ENCODE measurements at places on chromosomes 2 and 18.

DNA sequence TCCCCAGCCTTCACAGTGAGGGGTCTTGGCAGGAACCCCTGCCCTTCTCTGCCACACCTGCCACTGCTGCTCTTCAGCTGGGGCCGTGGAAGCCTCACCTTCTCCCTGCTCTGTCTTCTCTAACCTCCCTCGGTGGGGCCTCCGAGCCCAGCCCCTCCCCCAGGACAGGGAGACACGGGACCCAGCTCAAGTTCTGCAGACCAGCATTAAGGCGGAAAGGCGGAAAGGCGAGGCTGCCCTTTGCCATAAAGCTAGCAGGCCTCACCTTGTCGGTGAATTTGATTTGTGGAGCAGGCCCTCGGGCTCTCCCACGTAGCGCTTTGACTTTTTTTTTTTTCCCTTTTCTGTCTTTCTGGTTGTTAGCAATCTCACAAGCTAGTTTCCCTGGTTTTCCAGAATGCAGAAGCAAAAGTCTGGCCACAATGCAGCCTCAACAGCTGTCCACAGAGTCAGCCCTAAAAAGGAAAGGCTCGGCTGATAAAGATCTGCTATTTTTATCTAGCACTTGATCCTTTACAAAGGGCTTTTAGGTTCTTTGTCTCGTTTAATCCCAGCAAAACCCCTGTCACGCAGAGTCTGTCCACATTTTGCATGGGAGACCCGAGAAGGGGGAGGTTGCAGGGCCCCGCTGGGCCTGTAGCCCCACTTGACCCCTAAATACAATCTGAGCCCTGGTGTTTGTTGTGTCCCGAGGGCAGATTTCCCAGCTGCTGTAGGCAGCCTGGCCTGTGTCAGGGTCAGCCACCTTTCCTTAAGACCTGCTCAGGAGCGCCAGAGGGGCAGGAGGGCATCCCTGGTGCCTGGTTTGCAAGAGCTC is 6.0 kb downstream of the ITM2C start:
- no peak for DNase-seq

- DNase-seq: no peak
Measured at GRCh38 chr18:58662118-58662517, 9.1 kb upstream of the MALT1 start.

DNA sequence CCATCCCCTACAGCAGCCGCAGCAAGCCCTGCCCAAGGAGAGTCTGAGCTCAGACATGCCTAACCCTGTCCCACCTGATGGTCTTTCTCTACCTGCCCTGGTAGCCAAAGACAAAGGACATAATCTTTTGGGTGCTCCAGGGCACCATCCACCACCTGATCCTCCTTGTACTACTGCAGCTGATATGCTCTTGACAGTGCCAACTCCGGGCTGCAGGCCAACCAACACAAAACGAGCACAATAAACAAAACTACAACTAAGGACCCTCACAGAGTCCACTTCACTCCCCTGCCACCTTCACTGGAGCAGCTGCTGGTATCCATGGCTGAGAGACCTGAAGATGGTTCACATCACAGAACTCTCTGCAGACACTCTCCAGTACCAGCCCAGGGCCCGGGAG is 106.3 kb downstream of the GRB14 start:
- DNase-seq: no peak

- DNase-seq: no peak
Measured at GRCh38 chr2:47008381-47009252, 93.0 kb upstream of the MCFD2 start.

DNA sequence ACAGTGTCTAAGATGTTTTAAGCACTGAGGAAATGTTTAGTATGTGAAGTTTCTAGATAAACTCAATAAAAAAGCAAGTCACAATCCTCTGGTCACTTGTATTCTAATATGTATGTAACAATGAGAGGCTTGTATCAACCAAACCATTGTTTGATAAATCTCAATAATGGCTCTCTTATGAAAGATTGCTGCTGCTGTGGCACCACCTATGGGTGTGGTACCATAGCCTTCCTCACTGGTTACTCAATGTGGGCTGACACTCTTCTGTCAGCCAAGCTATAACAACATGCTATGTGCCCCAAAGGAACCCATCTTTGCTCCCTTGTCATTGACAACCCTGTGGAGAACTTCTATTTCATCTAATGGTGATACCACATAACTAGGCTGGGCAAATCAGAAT is 12.6 kb upstream of the RAB1A start:
- DNase-seq: no peak

- no peak for DNase-seq
Measured at GRCh38 chr2:107681936-107682335, 144.8 kb upstream of the RGPD4 start.

- DNase-seq: no peak
Measured at GRCh38 chr2:41657226-41657625, 390.6 kb upstream of the PKDCC start.

DNA sequence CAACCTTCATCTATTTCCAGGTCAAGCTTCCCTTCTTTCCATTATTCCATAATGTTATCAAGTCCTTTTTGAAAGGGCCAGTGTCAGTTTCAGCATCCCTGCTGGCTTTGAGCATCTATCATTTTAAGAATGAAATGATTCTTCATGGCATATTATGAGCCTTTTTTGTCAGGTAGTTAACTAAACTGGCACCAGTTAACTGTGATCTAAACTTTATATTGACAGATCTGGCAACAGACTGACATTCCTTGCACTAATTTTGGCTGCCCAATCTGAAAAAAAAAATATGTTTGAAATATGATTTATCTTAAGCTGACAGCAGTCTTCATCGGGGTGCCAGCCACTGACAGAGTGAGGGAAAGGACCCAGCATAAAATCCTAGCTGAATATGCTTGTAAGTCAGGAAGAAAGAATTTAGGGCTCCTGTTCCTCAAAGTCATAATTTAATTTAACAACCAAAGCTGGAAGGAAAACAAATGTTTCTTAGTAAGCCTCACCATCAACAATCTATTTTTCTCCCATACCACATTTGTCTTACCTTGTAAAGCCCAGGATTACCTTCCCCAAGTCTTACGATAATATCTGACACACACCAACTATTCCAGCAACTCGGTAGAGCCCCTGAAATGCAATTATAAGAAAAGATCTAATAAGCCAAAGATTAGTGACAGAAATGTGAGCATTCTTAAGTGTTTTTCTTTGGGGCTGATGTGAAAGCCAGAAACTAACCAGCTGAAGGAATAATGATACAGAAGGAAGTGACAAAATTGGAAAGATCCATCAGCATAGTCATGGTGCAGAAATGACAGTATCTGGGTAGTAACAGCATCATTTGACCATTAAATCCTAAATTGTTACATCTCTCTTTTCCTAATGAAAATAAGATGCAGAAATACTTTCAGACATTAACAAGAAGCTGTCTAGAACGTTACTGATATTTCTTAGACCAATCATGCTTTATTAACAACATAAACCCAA is 228.1 kb downstream of the RBM43 start:
- no peak for DNase-seq

Measured in stimulated activated CD4-positive, alpha-beta T cell treated with anti-CD3 and anti-CD28 coated beads, TNF-alpha, amount 100 ng/mL, for 1 hour (primary cell).